ENCODE measurements at places on chromosomes 3 and 15. TPM values are rescaled to one million over a fixed set of nuclear protein-coding genes. Genes with fewer than 3 reads are reported as not detected.

GRCh38 chr3:152071924-152072323 lies 196.8 kb upstream of the MBNL1 start:
- no peak for DNase-seq

Gene UNC13C
- total RNA-seq: 2.0 TPM

Gene CYP1A1
- 10.3 TPM for total RNA-seq

GRCh38 chr3:179513862-179514261 lies 48.9 kb upstream of the ACTL6A start:
- no peak for DNase-seq

GRCh38 chr3:111590143-111590491 lies 5.0 kb downstream of the ZBED2 start:
- DNase-seq: no peak

DNA sequence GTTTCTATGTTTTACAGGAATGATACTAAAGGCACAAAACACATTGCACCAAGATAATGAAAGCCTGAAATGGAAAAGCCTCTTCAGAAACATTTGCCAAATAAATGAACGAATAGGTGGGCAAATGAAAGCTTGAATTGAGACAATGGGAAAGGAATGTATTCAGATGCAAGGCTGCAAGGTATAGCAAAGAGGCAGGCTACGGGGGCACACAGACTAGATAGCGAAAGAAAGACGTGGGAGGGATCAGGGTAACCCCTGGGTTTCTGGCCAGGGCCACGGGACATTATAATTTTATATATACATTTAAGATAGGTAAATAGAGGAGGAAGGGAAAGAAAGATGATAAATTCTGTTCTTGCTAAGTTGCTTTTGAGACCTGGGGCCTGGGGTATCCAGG lies 95.9 kb upstream of the NLGN1 start:
- no peak for DNase-seq

Gene SLC2A2
- not detected for total RNA-seq

DNA sequence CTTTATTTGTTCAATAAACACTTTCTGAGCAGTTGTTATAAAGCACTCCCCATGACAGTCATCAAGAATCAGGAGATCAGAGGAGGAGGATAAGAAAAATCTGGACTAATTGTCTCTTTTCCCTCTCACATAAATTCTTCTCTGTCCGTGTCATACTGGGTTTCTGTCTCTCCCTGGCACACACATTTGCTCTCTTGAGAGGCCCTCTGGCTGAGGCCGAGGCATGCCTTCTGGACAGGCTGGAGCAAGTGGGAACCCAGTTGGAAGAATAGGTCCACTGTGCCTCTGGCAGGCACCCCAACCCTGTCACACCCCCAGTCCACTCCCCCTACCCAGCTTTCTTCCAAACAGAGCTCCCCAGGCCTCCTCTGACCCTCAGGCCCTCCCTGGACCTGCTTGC lies 315.8 kb downstream of the UACA start:
- DNase-seq: no peak

DNA sequence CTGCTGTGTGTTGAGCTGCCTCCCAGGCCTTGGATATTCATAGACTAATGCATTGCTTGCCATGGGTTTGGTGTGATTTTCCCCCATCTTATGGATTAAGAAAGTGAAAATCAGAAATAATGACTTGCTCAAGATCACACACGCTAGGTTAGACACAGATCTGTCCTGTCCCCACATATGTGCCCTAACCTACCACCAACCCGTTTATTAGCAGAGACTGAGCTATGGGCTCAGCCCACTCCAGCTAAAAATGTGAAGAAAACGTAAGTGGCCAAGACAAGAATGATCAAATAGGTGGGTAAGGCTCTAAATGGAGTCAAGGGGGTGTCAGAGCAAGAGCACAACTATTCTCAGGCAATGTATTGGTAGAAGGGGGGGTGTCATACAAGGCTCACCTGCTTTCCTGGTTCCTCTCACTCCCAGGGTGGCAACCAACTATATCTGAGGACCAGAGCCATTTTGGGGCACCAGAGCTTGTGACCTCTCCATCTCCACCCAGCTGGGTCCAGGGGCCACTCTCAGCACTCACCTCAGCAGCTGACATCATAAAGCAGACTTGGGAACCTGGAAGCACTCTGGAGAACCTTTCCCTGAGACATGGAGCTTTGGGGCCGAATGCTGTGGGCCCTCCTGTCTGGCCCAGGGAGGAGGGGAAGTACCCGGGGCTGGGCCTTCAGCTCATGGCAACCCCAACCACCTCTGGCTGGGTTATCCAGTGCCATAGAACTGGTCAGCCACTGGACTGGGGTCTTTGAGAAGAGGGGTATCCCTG lies 1.4 kb downstream of the HEMK1 start:
- DNase-seq: no peak

GRCh38 chr15:68576235-68576892 lies 2.4 kb upstream of the CORO2B start:
- no peak for DNase-seq

DNA sequence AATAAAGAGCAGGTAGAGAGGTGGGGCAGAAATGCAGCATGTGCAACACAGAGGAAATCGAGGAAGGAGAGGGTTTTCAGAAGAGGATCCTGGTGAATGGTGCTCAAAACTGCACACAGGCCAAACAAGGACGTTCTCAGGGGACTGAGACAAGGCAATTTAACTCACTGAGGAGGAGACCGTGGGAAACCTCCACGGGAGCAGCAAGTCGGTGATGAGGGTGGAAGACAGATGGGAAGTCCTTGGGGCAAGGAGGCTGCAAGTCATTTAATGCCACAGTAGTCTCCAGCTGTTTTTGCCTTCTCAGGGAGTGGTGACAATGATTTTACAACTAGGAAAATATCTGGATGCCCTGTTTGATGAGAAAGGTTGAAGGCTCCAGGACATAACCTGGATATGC lies 11.5 kb upstream of the PDIA5 start:
- no peak for DNase-seq

DNA sequence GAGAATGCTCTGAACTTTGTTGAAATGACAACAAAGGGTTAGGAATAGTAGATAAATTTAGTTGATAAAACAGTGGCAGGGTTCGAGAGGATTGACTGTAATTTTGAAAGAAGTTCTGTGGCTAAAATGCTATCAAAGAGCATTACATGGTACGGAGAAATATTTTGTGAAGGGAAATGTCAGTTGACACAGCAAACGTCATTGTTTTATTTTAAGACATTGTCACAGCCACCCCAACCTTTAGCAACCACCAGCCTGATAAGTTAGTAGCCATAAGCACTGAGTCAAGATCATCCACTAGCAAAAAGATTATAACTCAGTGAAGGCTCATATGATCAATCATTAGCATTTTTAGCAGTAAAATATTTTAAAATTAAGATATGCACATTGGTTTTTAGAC lies 8.7 kb upstream of the ST3GAL6 start:
- no peak for DNase-seq

Gene ZBTB20
- total RNA-seq: 60.3 TPM

Gene ATP13A3
- 53.6 TPM for total RNA-seq

Gene PLA2G4E
- not detected for total RNA-seq

GRCh38 chr15:39851500-39852092 lies 68.5 kb downstream of the GPR176 start:
- no peak for DNase-seq

DNA sequence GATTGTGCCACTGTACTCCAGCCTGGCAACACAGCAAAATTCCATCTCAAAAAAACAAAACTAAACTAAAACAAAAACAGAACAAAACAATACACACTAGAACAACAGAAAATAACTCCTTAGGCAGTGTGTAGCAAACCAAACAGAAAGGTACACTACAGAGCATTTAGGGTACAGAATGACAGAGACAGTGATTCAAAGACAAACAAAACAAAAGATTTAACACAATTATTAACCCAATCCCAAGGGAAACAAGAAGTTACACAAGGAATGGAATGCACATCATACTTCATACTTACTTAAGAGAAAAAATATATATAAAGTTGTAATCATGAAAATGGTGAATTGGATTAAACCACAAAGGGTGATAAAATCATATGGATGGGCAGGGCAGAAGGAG lies 12.9 kb downstream of the SLC25A20 start:
- no peak for DNase-seq

GRCh38 chr3:21392526-21392925 lies 358.5 kb downstream of the ZNF385D start:
- DNase-seq: no peak

GRCh38 chr15:34616613-34617012 lies 33.2 kb upstream of the GOLGA8B start:
- DNase-seq: no peak

- no peak for DNase-seq
These were observed 22.0 kb upstream of the PGPEP1L start for GRCh38 chr15:99029341-99030144.

Gene RBMS3
- 65.8 TPM for total RNA-seq

- no peak for DNase-seq
These were observed 21.2 kb upstream of the ATP10A start for GRCh38 chr15:25884370-25884769.

Gene TAMM41
- total RNA-seq: 3.1 TPM

DNA sequence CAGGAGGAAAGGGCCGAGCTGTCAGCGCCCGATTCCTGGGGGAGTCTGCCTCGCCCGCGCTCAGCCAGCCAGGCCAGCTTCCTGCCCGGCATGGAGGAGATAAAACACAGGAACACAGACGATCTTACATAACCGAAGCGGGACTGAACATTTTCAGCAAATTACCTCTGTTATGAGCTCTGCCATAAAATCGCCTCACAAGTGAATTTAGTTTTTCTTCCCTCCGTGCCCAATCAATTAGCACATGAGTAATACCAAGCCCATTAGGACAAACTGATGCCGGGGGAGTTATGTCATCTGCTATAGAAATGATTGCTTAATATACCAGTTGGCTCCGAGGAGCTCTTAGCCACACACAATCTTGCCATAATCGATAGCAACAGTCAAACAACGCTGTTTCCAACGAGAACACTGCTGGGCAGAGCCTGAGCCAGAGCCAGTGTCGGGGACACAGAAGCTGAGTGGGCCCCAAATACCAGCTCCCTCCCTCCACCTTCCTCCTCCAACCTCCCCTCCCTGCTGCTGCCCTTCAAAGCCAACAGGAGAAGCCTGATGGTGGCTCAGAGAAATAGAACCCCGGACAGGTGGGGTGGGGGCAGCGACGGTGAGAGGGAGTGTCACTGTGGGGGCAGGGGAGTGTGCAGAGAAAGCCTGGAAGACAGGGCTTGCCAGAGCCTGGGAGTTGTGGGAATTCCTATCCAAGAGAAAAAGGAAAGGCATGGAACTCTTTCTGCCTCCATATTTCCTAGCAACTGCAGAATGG lies 279.4 kb upstream of the TLE3 start:
- no peak for DNase-seq

Gene SNX4
- total RNA-seq: 20.8 TPM

Gene LRRC58
- 14.7 TPM for total RNA-seq

- no peak for DNase-seq
These were observed 8.2 kb downstream of the ARPIN start for GRCh38 chr15:89904519-89904918.

DNA sequence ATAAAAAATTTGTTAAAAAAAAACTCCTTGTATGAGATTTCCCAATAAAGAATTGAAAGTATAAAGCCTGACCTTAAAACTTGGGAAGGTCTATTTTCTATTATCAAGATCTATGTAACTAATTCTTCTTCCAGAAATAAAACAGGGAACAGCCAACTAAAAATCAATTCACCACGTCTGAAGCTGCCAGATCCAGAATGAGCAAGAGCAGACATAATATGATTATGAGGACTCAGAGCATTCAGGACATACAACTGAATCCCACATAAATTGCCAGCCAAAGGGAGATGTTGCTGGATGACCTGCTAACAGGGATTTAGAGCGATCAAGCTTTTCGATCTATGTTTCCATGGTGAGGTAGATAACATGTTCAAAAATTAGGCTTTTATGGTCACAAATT lies 1151.3 kb upstream of the CADM2 start:
- DNase-seq: no peak

Gene TLR9
- total RNA-seq: not detected

Gene NAALADL2
- 5.9 TPM for total RNA-seq

Gene EPHB1
- 0.53 TPM for total RNA-seq

DNA sequence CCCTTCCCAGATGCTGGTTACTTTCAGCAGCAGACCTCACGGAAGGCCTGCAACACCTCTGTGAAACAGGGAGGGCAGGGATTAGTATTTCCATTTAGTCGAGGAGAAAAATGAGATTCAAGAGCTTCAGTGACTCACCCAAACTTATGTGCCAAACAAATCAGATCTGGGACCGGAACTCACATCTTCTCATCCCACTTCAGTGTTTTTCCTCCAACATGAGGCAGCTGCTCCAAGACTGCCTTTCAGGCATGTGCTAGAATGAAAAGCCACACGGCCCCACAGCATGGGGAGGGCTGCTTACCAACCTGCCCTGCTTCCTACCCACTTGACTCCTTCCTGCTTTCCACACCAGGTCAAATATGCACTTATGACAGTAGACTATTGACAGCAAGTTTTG lies 129.4 kb upstream of the SLC24A5 start:
- DNase-seq: no peak

DNA sequence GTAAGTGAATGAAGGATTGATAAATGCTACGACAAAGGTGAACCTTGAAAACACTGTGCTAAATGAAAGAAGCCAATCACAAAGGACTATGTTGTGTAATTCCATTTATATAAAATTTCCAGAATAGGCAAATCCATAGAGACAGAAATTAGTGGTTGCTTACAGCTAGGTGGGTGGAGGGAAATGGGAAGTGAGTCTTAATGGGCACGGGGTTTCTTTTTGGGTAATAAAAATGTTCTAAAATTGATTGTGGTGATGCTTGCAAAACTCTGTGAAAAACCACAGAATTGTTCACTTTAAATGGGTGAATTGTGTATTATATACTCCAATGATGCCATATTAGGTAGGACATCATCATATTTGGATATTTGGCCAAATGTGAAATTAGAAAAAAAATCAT lies 20.9 kb upstream of the TEX9 start:
- DNase-seq: no peak

Gene BNC1
- total RNA-seq: not detected

- DNase-seq: no peak
These were observed 34.8 kb upstream of the FILIP1L start for GRCh38 chr3:100149130-100149529.

DNA sequence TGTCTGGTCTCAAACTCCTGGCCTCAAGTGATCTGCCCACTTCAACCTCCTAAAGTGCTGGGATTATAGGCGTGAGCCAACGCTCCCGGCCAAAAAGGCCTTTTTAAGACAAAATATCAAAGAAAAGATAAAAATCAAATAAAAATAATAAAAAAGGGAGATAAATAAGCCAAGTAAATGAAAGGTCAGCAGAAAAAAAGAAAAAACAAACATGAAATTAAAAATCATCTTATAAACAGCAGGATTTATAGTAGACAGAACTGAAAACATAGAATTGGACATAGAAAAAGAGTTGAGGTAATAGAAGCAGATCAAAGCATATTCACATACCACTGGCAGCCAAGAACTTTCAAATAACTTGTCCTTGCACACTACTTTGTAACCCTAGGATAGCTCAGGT lies 983.4 kb downstream of the ROBO2 start:
- DNase-seq: no peak

Gene LHFPL4
- total RNA-seq: not detected
